Astrocyte of the hippocampus (primary cell): ENCODE measurements at places on chromosomes 5 and 9.
A peak's percentile ranks its signal among the peaks of the same experiment; 100 is the strongest.

DNA sequence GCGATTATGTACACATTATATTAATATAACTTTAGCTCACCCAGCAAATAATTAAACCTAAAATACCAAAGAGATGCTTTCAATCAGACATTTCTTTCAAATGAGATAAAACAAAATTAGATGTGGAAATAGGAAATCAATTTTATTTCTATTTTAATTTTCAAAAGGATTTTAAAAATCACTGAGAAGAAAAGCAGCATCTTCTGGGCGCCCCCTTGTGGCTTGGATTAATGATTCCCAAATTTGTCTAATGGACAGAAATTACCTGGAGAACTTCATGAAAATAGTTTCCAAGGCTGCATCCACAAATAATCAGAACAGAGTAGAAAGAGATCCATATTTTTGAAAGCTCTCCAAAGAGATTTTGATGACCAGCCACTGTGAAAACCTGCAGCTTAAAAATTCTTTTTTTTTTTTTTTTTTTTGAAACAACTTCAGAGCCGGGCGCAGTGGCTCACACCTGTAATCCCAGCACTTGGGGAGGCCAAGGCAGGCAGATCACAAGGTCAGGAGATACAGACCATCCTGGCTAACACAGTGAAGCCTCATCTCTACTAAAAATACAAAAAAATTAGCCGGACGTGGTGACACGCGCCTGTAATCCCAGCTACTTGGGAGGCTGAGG lies 50.9 kb upstream of the CEMIP2 start:
- DNase-seq: peak; percentile 54

DNA sequence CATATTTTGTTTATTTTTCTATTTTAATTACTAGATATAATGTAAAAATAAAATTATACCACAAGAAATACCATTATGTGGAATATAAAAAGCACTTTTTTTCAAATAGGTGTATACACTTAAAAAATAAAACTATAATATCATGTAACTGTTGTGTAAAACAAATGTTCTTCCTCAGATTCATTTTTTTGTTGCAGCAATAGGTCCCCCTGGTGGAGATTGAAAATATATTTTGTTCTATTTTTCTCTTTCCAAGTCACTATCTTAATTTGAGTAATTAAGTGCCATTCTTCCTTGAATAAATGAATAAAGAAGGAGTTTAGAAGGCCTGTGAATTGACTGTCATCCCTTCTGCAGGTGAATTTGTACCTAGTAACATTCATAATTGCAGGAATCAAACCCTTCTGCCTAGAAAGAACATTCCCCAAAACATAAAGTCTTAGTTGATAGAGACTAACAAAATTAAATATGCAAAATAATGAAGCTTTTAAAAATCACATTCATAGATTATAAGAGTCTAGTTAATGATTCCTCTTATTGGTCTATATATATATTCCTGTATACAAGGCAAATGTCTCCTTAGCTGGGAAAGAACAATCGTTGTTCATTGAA lies 23.4 kb downstream of the CETN3 start:
- peak; percentile 32 for DNase-seq

DNA sequence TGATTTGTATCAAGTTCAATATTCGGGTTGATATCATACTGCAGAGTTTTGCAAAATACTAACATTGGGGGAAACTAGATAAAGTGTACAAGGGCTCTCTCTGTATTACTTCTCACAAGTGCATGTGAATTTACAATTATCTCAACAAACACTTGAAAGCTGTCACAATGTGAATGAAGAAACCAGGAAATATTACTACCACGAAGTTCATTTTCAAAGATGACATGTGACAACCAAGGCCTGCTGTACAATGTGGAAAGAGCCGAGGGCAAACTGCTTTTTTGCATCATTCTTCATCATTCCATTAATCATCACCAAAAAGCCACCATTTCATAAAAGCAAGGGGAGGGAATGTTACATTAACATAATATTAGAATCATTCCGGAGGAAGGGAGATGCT lies 310.0 kb downstream of the GLIS3 start:
- DNase-seq: no peak

- DNase-seq: no peak
Observed at GRCh38 chr9:16214677-16215352, 655.7 kb downstream of the BNC2 start.

DNA sequence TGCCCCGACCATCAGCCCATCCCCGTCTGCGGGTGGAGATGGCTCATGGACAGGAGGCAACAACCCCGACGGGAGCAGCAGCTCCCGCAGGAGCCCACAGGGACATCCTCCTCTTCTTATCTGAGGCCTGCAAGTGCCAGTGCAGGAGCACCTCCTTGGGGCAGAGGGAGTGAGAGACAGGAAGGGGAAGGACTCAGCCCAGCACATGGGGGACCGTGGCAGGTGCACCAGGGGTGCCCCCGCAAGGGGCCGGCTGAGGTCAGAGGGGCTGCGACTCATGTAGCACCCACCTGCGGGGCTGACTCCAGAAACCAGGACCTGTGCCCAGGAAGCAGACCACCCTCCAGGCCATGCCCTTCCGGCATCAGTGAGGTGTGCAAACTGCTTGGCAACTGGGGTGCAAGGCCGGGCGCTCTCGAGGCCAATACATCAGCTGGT lies 259.8 kb upstream of the ADAMTS16 start:
- DNase-seq: no peak

DNA sequence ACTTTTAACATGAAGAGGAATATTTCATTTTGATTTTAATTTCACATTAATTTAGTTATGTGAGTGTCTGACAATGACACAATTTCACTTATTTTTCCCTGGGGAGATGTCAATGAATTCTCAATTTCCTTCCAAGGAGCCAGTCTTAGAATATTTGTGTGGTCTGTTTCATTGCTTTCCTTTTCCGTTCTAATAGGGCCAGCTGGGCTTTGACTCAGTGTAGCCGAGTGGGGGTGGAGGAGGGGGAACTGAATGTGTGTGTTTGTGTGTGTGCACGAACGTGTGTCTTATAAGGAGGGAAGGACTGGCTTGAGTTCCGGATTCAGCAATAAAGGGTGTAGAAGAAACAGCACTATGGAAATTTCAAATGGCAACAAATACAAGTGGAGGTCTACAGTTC lies 100.0 kb downstream of the BASP1 start:
- no peak for DNase-seq
